GM19239 (cell line): ENCODE measurements at places on chromosomes 2 and 18.

DNA sequence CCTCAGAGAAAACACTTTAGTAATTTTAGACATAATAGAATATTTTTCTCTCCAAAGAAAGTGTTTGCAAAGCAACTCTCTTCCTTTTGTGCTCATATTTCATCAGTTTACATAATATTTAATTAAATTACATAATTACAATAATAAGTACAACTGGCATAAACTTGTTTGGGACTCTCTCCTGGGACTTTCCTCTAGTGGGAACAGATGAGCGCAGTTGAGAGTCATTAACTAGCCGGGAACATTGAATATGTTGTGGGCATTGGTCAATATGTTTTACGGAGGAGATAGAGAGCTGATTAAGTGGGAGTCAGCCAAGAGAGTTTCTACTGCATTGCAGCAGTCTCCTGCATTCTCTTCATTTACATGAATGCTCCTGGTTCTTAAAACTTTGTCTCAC lies 607.7 kb downstream of the ARHGAP15 start:
- DNase-seq: no peak

GRCh38 chr18:21389283-21389682 lies 147.3 kb downstream of the GREB1L start:
- no peak for DNase-seq

DNA sequence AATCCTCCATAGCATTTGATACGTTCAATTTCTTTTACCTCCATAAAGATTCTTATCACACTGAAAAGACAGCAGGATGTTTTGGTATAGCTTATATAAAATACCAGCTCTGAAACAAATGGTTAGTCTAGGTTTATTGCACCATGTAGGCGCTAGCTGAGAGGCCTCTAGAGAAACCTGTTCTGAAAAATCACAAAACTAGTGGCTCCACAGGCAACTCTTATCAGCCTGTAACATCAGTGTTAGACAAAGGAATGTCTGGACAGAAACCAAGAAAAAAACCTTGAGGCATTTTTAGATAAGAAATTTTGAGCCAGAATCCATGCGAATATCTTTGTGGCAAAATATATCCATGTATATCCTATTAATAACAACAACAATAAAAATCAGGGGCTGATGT lies 440.4 kb upstream of the MAP2 start:
- no peak for DNase-seq

DNA sequence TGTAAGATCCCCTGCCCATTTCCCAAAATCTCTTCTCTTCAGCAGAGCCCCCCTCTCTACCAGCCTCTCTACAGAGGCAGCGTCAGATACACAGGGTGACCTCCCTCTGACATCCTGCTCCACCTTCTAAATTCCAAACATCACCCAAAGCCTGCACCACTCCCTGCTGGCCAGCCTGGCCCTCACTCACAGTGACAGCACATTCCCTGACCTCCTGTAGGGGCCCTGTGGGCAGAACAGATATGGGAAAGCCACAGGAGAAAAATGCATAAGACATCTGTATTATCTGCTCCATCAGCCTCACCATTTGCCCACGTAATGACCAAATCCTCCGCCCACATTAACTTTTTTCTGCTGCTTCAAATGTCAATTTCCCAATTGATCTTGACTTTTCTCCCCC lies 40.6 kb downstream of the TRABD2A start:
- no peak for DNase-seq

- no peak for DNase-seq
Measured at GRCh38 chr2:2703172-2703571, 372.1 kb upstream of the MYT1L start.

DNA sequence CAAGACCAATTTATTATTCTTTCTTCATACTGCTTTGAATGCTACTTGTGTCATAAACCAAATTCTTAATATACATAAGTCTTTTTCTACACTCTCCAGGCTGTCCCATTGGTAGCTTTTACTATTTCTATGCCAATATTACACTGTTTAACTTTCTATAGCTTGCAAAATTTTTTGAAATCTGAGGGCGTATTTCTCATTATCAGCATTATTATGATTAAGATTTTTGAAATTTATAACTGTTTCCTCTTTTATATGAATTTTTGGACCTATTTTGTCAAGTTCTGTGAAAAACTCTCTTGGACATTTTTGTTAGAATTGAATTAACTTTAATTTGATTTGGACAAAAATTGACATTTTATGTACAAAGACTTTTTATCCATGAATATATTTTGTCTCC lies 98.6 kb downstream of the GFPT1 start:
- DNase-seq: no peak

- no peak for DNase-seq
Measured at GRCh38 chr2:54642677-54643430, 80.6 kb upstream of the EML6 start.
